ENCODE measurements at places on chromosomes 16 and 17. TPM values are rescaled to one million over a fixed set of nuclear protein-coding genes. Genes with fewer than 3 reads are reported as not detected.

The ORC6 gene
- 46.6 TPM for total RNA-seq

The FA2H gene
- total RNA-seq: 43.1 TPM

The HAS3 gene
- total RNA-seq: 51.4 TPM

The EZH1 gene
- 11.4 TPM for total RNA-seq

The ATP1B2 gene
- 0.23 TPM for total RNA-seq

The KRTAP3-2 gene
- total RNA-seq: 0.42 TPM

The TBC1D28 gene
- total RNA-seq: not detected

The GSG1L2 gene
- not detected for total RNA-seq
